ENCODE measurements at places on chromosomes 7 and 10. TPM values are rescaled to one million over a fixed set of nuclear protein-coding genes. Genes with fewer than 3 reads are reported as not detected.
A peak's percentile ranks its signal among the peaks of the same experiment; 100 is the strongest.

GRCh38 chr7:151888079-151889067 lies 11.5 kb upstream of the PRKAG2 start:
- DNase-seq = no peak

DNA sequence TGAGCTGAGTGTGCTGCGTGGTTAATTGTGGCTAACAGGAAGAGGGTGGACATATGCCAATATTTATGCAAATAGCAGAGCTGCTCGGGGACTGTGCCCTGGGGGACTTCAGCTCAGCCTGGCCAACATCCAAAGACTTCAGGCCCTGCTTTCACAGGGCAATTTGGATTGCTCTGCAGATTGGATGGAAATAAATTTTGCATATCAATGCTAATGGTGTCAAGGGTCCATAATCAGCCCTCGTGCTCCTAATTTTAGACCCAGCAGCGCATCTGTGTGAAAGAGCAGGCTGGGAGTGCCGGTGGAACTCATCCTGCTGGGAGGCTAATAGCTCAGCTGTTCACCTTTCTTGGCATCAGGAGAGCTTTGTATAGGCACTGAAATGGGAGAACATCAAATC lies 270.1 kb downstream of the TCERG1L start:
- DNase-seq = no peak

DNA sequence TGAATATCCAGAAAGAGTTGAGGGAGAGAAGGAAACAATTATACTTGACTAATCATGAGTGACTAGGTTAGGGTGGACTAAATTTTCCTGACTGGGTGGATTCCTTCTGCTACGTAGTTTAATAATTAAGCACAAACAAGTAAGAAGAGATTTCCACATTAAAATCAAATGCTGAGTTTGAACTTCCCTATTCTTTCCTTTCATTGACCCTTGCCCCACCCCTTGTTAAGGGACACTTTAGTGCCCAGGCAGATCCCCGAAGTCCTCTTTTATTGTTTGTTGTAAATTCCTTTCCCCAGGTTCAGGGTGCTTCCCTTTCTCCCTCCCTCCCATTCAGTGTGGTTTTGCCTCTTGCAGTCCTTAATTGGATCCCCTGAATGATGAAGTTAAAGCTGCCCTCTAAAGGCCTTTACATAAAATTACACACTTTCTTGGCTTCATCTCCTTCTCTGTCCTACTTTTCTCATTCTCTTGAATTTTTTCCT lies 8.8 kb upstream of the SPAM1 start:
- DNase-seq = peak; percentile 23

DNA sequence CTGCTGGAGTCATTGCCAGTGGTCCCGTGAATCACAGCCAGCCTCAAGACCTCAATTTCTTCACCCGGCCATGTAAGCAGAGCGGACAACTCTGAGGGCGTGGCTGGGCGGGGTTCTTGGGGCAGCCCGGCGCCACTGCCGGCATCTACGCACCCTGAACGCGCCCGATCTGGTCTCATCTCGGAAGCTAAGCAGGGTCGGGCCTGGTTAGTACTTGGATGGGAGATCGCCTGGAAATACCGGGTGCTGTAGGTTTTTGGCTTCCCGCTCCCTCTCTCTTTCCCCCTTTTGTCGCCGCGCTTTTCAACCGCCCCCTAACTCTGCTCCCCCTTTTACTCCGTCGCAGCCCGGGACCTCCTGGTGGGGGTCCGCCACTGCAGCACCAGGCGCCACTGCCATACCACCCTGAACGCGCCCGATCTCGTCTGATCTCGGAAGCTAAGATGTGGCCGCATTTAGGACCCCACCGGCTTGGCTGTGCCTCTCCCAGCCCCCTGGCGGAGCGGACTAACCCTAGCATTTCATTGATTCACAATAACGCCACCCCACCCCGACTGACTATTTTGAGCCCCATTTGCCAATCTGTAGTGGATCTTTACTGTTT lies 25.3 kb downstream of the GARIN1A start:
- DNase-seq = peak; percentile 87

DNA sequence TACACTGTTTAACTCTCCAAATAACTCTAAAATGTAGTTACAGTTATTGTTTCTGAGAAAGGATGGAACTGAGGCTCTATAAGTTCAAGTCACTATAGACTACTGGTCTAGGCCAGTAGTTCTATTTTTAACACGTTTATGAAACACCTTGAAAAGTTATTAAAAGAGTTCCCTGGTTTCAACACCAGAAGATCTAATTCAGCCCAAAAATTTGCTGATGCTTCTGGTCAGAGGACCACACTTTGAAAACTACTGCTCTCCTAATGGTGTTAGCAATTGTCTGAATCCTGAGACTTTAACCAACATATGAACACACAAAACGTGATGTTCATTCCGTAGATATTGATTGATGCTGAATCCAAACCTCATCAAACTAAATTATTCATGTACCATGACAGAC lies 658.6 kb upstream of the STEAP1 start:
- DNase-seq = no peak

Gene DDC
- 2.1 TPM for polyA plus RNA-seq

Gene FMC1
- 20.5 TPM for polyA plus RNA-seq

Gene PHKG1
- 1.0 TPM for polyA plus RNA-seq

Gene MKX
- not detected for polyA plus RNA-seq

Measured in A549 (cell line).